COLO829 (cell line): ENCODE measurements at places on chromosomes 13 and 19.
A peak's percentile ranks its signal among the peaks of the same experiment; 100 is the strongest.

GRCh38 chr19:30227661-30228112 lies 144.5 kb upstream of the ZNF536 start:
- DNase-seq = peak; percentile 62

GRCh38 chr13:37586164-37586563 lies 12.4 kb downstream of the POSTN start:
- DNase-seq = no peak

GRCh38 chr19:50287331-50287730 lies 41.8 kb downstream of the KCNC3 start:
- no peak for DNase-seq

DNA sequence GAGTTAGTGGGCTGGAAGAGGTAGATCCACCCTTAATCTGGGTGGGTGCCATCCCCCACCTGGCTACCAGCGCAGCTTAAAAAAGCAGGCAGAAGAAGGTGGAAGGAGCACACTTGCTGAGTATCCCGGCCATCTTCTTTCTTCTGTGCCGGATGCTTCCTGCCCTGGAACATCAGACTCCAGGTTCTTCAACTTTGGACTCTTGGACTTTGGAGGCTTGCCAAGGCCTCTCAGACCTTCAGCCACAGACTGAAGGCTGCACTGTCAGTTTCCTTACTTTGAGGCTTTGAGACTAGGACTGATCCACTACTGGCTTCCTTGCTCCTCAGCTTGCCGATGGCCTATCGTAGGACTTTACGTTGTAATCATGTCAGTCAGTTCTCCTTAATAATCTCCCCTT lies 127.6 kb upstream of the GPC6 start:
- DNase-seq = no peak

DNA sequence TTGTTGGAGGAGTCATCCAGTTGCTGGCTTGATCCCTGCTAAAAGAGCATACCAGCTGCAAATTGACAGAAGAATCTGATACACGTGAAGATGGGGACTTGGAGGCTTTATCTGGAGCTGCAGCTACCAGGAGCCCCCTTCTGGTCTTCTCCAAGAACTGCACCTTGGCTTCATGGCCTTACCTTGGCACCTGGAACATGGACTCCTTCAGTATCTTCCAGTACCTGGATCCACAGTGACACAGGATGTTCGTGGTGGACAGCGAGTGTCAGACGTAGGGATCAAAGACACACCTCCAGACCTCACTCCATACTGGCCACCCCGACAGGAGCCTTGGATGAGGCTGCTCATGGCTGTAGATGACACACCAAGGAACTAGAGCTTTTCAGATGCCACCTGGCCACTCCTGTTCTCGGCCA lies 9.9 kb upstream of the ACSBG2 start:
- DNase-seq = peak; percentile 57

DNA sequence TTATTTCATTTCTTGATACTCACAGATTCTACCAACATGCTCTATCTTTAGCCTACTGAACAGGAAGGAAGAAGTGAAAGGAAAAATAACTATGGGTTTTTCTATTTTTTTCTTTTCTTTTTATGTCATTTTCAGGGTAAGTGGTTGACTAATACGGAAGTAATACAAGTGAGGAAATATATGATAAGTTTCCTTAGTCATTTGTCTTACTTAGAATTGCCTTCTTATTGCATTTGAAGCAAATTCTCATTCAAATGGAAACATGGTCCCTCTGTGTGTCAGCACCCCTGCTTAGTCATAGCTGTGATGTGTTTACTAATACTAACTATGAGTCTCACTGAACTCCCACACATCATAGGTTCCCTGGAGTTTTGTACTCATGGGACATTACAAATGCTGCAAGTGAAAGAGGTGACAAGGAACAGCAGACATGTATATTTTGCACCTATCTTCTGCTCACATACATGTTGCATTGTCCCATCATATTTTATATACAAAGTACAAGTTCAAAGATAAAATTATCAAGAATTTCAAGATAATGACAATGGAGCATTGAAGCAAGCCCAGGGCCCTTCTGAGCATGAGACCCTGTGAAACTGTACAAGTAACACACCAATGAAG lies 60.1 kb downstream of the DCT start:
- DNase-seq = no peak

DNA sequence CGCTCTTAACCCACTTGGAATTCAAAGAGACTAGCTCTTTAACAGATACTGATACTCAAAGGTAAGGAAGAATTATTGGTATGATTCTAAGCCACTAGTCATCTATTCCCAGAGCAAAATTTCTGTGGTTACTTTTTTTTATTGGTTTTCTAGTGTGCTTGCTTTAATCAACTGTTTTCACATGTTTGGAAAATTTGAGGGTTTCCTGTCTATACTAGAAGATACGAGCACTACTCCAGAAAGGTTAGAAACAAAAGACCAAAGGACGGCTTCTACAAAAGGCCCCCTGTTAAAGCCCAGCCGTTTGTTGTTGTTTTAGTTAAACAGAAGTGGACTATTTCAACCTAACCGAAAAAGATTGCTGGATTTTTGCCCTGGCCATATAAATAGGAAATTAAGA lies 18.5 kb upstream of the LPAR6 start:
- DNase-seq = no peak

- no peak for DNase-seq
These were observed 450 bp downstream of the NDUFA11 start for GRCh38 chr19:5903056-5903623.

DNA sequence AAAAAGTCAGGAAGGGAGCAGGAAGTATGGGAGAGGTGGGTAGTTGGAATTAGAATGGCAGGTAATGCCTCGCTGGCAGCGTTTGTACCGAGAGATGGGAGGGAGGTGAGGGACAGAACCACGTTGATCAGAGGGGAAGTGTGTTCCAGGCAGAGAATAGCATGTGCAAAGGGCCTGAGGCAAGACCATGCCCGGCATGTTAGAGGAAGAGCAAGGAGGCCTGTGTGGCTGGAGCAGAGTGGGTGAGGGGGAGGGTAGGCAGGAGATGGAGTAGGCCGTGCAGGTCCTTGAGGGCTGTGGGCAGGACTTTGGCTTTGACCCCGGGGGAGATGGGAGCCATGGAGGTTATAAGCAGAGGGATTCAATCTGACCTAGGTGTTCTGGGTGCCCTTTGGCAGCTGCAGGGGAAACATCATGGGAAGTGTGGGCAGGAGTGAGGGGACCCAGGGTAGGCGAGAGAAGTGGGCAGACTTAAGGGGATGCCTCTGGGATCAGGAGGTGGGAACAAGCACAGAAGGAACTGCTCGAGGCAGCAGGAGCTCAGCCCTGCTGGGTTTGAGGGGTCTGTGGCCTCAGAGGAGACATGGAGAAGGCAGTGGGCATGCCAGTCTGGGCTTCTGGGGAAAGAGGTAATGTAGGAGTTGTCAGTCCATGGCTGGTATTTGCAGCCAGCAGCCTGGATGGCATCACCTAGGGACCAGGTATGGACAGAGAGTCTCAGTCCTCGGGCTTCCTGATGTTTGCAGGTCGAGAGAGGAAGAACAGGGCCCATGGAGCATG lies 48.8 kb downstream of the CD320 start:
- DNase-seq = no peak

- DNase-seq = peak; percentile 97
These were observed at the start of gene NACC1 for GRCh38 chr19:13117772-13118423. TSS of gene NACC1 (plus strand) at chr19:13118264. CDS start at chr19:13135208, 16,944 bp downstream.

- DNase-seq = no peak
These were observed 26.2 kb upstream of the C13orf42 start for GRCh38 chr13:51137250-51137649.

DNA sequence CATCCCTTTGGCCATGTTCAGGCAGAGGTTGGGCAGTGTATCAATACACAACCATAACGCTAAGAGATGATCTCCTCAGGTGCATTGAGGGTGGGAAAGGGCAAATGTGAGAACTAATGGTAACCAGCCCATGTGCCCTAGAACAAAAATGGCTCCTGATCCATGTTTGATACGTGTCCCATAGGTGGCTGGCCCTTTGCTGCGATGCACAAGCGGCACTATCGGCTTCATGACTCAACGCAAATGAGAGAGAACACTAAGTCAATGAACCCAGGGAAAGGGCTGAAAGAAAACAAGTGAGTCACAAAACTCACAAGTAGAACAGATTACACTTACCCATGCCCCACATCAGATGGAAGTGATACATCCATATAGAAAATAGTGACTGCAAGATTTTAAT lies 201.7 kb downstream of the ABCC4 start:
- DNase-seq = no peak

DNA sequence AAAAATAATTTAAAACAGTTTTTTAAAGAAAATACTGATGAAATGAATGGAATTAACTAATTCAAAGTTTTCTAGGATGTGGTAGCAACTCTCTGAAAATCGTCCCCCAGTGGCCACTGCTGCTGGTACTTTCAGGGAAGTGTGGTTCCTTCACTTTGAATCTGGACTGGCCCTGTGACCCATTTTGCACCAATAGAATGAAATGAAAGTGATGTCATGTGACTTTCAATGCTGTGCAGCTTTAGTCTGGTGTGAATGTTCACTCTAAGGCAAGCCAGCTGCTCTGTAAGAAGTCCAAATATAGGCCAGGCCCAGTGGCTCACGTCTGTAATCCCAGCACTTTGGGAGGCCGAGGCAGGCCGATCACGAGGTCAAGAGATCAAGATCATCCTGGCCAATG lies 26.4 kb upstream of the HNRNPA1L2 start:
- no peak for DNase-seq

GRCh38 chr13:108834193-108834592 lies 204.8 kb downstream of the MYO16 start:
- DNase-seq = no peak

- no peak for DNase-seq
These were observed 36.1 kb downstream of the HPN start for GRCh38 chr19:35077411-35078223.
